ENCODE measurements at places on chromosomes 5 and 9.

GRCh38 chr9:25678147-25678666 lies at the start of gene TUSC1:
Gene TUSC1, minus strand, starts transcription at chr9:25678444. Its CDS starts 132 bp downstream, at chr9:25678312.
- DNase-seq, result peak; percentile 78

DNA sequence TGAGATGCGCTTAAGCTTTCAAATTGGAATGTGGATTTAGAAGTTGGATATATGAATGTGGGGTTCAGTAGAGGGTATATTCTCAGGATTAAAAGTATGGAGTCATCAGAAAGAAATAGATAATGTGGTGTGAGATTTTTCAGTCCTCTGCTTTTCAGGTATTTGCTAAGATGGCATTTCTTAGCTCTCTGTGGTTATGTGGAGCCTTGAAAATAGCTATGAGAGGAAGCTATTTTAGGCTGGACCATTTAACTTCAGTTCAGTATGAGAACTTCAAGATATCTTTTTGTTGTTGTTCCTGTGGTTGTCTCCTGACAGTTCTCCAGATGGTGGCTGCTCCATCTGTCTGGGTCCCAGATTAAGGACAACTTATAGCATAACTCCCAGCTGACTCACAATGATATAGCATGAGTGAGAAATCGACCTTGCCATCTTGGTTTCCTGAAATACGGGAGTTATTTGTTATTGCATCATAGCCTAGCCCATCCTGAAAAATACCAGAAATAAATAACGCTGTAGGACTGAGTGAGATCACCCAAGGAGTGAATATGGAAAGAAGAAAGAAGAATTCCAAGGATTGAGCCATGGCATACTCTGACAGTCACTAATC lies 461.5 kb downstream of the ANXA1 start:
- DNase-seq, result peak; percentile 99

DNA sequence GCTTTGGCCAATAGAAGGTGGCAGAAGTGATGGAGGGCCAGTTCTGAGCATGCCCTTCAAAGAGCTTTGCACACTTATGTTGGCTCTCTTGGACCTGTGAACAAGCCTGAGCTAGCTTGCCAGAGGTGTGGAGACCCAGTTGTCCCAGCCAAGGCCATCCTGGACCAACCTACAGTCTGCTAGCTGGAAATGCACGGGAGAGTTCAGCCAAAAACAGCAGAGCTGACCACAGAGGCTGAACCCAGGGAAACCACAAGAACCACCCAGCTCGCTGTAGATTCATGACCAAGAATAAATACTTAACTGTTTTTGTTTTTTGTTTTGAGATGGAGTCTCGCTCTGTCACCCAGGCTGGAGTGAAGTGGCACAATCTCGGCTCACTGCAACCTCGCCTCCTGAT lies 65.4 kb upstream of the HAND1 start:
- peak; percentile 44 for DNase-seq

GRCh38 chr5:151424892-151425523 lies 22.4 kb upstream of the SLC36A1 start:
- no peak for DNase-seq

- DNase-seq, result peak; percentile 89
Observed at GRCh38 chr9:134536101-134536900, 105.3 kb upstream of the COL5A1 start.

DNA sequence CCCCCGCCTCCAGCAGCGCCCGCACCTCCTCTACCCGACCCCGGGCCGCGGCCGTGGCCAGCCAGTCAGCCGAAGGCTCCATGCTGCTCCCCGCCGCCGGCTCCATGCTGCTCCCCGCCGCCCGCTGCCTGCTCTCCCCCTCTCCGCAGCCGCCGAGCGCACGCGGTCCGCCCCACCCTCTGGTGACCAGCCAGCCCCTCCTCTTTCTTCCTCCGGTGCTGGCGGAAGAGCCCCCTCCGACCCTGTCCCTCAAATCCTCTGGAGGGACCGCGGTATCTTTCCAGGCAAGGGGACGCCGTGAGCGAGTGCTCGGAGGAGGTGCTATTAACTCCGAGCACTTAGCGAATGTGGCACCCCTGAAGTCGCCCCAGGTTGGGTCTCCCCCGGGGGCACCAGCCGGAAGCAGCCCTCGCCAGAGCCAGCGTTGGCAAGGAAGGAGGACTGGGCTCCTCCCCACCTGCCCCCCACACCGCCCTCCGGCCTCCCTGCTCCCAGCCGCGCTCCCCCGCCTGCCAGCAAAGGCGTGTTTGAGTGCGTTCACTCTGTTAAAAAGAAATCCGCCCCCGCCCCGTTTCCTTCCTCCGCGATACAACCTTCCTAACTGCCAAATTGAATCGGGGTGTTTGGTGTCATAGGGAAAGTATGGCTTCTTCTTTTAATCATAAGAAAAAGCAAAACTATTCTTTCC lies 19.3 kb downstream of the CDKN2A start:
- peak; percentile 29 for DNase-seq

DNA sequence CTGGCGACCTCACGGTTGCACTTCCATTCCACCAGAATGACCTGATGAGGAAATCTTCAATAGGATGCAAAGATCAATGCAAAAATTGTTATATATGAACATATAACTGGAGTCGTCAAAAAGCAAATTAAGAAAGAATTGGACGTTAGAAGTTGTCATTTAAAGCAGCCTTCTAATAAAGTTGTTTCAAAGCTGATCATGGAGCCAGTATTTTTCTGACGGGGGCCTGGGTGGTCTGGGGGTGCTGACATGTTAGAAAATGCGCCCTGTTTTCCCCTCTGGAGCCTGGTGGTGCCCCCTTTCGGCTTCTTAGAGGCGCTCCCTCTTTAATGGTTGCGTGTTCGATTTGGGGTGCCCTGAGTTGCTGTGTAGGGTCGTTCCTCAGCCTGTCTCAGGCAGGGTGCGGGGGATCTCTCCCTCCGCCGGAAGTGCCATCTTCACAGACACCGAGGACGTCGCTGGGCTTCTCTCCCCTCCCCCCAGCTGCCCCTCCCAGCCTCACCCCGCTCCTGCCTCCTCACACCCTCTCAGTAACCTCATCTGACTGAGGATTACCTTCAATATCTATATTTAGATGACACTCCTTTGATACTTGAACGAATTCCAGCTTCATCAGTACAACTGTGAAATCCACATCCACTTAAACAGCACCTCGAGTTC lies 18.3 kb downstream of the PTGES2 start:
- DNase-seq, result no peak

- DNase-seq, result no peak
Observed at GRCh38 chr9:72948575-72949243, 4.1 kb downstream of the ALDH1A1 start.

DNA sequence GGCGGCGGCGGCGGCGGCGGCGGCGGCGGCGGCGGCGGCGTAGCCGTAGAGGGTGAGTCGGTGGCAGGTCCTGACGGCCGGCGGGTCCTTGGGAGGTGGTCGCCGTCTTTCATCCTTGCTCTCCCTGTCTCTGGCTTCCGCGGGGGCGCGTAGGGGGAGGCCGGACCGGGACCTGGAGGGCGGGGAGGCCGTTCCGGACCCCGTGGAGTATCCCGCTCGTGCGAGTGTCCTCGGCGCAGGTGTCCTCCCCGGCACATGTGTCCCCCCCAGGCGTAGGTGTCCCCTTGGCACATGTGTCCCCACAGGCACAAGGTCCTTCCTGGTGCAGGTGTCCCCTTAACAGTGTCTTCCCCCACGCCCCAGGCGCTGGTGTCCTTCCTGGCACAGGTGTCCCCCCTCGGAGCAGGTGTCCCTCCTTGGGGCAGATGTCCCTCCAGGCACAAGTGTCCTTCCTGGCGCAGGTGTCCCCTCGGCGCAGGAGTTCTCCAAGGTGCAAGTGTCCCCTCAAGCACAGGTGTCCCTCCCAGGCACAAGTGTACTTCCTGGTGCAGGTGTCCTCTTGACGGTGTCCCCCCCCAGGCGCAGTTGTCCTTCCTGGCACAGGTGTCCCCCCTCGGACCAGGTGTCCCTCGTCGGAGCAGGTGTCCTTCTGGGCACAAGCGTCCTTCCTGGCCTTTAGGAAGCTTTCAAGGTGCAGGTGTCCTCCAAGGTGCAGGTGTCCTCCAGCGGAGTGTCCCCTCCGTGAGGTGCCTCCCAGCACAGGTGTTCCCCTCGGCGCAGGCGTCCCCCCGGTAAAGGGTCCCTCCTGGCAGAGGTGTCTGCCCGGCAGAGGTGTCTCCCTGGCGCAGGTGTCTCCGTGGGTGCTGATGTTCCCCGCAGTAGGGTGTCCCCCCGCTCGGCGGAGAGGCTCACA lies 519 bp downstream of the EXOC3 start:
- DNase-seq, result no peak

DNA sequence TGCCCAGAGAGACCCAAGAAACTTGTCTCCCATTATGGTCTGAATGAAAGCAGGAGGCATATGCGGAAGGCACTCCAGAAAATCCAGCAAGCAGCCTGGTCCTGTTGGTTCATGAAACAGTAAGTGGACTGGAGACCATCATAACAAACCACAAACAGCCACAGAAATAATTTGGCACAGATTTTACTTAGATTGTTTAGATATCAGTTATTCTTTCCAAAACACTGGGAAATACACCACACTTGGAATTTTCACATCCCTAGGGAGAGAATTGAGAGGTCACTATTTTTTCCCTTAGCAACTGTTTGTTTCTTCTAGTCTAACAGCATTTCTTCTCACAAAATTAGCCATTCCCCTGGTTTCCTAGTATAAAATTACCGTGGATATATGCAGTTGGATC lies 300.8 kb downstream of the OSTF1 start:
- DNase-seq, result no peak

GRCh38 chr5:170475294-170476000 lies 28.4 kb upstream of the KCNIP1 start:
- no peak for DNase-seq

DNA sequence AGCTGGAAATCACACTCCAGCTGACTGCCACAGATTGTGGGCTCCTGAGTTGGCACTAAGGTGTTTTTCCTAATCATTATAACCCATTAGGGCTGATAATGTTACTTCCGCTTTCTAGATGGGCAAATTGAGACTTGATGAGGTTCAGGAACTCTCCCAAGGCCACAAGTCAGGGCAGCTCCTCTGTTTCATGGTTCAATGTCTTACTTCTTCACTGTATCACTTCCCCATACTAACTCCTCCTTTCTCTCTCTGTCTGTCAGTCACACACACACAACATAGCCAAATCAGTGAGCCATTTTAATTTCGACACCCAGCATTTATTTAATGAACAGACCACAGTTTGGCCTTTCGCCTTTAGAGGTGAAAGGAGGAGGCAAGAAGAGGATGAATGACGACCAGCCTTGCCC lies 17.8 kb upstream of the TRAF1 start:
- DNase-seq, result no peak

DNA sequence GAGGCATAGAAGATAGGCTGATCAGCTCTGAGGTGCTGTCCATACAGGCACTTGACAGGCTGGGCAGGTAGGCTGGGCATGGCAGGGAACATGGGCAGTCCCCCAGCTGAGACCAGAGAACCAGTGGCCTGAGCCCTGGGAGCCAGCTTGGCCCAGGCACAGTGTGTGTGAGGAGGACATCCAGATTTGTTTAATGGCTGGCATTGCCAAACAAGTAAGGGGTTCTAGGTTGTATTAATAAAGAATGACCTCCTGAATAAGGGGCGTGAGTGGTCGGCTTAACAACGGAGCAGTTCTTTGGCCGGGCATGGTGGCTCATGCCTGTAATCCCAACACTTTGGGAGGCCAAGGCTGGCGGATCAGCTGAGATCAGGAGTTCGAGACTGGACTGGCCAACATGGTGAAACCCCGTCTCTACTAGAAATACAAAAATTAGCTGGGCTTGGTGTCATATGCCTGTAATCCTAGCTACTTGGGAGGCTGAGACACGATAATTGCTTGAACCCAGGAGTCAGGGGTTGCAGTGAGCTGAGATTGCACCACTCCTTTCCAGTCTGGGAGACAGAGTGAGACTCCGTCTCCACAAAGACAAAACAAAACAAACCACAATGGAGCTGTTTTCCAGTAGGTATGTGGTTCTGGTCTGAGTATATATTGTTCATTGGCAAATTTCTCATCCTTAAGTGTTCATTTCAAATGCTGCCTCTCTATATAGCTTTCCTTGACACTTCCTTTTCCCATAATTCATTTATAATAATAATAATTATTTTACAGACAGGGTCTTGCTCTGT lies 56.2 kb downstream of the ANGPTL2 start:
- peak; percentile 86 for DNase-seq

GRCh38 chr9:37566716-37567115 lies 9.5 kb downstream of the FBXO10 start:
- DNase-seq, result no peak

DNA sequence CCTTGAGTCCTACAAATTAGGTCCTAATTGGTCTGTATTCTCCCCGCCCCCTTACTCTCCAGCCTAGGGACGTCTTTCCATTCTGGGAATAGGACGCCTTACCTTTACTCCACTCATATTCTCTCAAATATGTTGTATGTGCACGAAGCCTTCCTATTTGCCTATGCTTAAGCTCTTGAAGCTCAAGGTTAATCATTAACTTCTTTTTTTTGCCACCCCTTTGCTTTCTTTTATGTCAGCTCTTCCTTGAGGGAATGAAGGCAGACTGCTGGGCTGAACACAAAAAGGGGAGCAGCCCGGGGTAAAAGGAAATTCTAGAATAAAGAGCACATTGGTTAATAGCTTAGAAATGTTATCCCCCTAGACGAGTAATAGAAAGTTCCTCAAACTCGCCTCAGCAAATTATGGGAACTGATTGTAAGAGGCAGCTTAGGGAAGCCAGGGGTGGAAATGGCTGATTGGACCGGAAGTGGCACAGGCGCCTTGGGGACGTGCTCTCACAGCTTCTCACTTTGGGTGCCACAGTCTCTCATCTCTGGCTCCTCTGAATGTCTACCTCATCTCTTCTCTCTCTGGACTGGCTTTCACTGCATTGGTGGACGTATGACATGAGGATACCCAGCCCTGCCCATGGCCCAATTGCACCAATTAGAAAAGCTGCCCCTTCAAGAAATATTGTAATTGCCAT lies 122.3 kb upstream of the IL12B start:
- no peak for DNase-seq
